Kidney epithelial cell (primary cell): ENCODE measurements at places on chromosomes 5 and 9. TPM values are rescaled to one million over a fixed set of nuclear protein-coding genes. Genes with fewer than 3 reads are reported as not detected.
A peak's percentile ranks its signal among the peaks of the same experiment; 100 is the strongest.

The CDO1 gene
- total RNA-seq: 9.7 and 11.7 TPM in 2 replicates

The PCDHB10 gene
- total RNA-seq: 1.6 and 3.4 TPM in 2 replicates

The WWC1 gene
- 118 and 121 TPM in 2 replicates for total RNA-seq

GRCh38 chr9:33340186-33340585, 49.9 kb downstream of the NFX1 start:
- DNase-seq: no peak

DNA sequence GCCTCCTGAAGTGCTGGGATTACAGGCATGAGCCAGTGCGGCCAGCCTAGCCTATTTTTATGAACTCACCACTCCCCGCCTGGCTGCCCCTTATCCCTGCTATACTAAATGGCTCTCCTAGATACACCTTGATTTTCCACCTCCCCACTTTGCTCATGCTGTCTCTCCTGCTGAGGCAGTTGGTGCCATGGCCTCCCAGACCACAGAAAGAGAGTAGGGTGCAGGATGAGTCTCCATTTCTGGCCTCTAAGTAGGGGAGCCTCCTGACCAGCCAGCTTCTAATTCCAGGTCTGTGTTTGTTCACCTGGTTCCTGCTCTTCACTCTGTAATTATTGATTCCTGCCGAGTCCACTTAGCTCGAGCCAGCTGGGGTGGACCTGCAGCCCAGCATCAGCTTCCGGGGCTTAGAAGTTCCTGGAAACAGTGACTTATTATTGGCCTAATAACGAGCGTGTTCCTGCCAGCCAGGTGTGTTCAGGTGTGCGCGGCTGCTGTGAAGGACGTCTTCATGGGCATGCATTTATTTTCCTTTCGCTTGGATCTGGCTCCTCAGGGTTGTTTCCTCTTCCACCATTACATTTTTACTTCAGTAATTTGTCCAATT, 34.0 kb downstream of the ZNF618 start:
- DNase-seq: no peak

- peak; percentile 2 for DNase-seq
Observed at GRCh38 chr5:169545762-169546161, 37.8 kb upstream of the SPDL1 start.

GRCh38 chr9:18857769-18858168, 175.2 kb downstream of the SAXO1 start:
- no peak for DNase-seq

GRCh38 chr5:156920861-156921431, 42.1 kb downstream of the TIMD4 start:
- no peak for DNase-seq

DNA sequence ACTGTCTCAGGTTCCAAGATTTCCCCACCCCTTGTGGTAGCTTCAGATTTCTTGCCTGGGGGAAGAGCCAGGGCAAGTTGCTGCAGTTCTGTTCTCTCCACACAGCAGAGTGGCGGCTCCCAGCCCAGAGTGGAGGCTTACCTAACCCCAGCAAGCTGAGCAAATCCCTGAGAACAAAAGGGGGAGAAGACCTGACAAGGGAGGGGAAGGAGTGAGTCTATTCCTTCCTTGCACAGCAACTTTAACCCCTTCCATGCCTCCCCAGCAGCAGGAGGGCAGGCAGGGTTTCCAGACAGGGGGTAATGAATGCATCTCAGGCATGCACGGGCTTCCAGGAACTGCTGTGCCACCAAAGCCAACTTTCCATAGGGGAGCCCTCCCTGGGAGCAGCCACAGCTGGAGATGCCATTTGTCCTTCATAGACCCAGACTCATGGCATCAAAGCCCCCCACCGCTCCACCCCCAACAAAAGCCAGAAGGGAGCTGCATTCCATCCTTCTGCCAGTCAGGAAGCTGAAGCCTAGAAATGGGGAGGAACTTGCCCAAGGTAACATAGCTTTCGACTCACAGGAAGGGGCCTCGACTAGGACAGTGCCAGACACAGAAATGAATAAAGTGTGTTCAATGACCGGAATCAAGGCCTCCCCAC, 28.8 kb upstream of the FAT2 start:
- no peak for DNase-seq

DNA sequence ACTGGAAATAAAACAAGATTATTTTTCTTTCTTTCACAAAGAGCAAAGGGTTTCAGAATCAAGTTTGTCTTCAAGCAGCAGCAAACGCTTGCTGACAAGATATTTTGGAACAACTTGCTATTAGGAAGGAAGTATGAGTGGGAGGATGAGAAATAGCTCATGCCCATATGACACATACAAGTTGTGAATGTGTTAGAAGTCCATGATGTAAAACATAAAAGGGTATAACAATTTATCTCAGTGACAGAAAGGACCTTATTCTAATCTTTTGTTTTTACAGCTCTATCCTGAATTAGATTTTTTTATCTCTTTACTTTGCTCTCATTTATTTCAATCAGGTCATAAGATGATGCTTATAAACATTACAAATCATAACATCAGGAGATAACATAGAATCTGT, 516.6 kb upstream of the MEF2C start:
- no peak for DNase-seq

- no peak for DNase-seq
Observed at GRCh38 chr5:60010328-60010727, 116.8 kb upstream of the PDE4D start.

- DNase-seq: no peak
Observed at GRCh38 chr5:139050432-139050831, 147.7 kb downstream of the SIL1 start.

GRCh38 chr9:123470121-123470782, 114.3 kb downstream of the CRB2 start:
- DNase-seq: no peak

GRCh38 chr9:125497478-125497877, 209.5 kb downstream of the MAPKAP1 start:
- DNase-seq: no peak

DNA sequence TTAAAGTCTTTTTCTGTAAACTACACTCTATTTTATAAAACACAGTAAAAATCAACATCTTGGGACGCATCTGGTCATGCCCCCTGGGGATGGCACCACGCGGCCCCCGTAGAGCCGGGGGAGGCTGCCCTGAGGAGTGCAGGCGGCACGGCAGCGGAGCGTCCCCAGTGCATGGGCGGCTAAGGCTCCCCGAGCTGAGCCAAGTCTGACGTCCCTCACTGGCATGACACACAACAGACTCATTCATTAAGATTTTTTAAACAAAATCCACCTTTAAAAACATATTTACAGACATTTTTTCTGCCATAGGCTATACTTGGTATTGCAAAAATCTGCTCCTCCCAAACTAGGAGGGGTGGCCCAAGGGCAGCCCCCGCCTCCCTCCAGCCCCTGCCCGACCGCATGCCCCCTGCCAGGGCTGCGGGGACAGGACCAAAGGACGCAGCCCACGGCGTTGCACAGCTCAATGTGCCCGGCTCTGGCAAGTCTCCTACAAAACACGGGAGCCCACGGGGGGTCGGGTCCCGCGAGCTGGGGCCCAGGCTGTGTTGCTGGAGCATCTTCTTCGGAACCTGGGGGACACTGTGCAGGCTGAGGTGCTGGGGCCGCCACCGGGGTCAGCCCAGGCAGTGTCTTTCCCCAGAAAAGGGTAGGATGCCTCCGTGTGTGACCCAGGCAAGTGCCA, 11.8 kb upstream of the SEC16A start:
- no peak for DNase-seq

DNA sequence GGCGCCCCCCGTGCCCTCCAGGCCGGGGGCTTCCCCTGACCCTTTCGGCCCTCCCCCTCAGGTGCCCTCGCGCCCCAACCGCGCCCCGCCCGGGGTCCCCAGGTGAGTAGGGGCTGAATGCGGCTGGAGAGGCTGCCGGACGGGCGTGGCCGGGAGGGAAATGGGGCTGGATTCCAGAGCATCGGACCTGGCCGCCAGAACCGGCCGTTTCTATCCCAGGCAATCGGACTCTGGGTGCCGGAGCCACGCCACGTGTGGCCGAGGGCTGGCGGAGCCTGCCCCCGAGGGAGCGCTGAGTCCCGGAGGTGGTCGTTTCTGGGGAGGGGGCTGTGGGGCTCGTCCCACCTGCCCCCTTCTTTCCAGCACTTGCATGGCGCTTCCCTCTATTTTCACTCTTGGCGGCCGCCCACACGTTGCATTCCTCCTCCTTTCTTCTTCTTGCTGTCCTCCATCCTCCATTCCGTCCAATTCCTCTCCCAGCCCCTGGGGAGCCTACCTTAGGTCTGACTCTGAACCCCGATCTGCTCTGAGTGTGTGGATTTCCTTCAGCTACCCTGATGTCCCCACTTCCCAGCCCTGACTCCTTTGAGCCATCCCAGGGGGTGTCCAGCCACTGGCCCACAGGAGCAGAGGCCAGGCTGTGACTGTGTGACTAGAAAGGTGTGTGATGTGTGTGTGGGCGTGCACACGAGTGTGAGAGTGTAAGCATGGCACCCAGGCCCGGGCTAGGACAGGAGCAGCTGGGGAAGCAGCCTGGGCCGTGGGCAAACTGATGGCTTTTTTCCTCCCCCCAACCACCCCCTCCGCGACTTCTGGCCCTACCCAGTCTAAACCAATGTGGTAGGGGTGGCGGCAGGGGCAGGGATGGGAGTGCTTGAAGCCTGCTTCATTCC, 24.7 kb downstream of the GOLGA2 start:
- DNase-seq: no peak

- no peak for DNase-seq
Observed at GRCh38 chr5:129077433-129078075, 17.0 kb upstream of the ISOC1 start.
